ENCODE measurements at places on chromosomes 6 and 20.

DNA sequence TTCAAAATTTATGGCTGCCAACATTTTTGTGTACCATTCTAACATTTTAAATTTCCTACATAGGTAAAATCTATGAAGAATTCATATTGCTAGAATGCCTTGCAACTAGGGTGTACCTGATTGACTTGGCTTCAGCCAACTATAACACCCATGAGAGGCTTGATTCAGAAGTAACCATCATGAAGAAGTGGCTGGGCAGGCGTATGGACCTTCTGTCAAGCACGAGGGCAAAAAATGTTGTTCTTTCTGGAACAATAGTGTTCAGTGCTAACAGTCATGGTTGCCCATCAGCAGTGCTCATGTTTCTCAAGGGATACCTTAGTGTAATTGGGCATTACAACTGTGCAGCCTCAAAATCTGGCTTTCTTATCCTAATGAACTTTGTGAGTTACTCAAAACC lies 42.9 kb downstream of the ID4 start:
- no peak for DNase-seq

GRCh38 chr6:74966712-74967111 lies 239.1 kb downstream of the COL12A1 start:
- no peak for DNase-seq

DNA sequence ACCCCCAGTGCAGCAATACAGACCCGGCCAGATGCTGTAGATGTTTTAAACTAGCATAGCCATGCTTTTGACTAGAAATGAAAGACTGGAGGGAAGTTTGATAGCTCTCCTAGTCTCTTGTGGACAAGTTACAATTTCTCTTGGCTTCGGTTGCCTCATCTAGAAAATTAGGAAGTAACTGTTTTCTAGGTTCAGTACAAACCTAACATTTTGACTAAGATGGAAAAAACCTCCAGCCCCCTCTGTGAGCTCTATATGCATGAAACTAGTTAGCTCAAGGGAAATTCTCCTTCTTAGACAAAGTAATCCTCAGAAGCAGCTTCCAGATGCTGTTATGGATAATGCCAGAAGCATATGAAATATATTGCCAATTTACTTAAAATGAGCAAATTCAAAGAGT lies 86.6 kb downstream of the RNF144B start:
- DNase-seq, result no peak

DNA sequence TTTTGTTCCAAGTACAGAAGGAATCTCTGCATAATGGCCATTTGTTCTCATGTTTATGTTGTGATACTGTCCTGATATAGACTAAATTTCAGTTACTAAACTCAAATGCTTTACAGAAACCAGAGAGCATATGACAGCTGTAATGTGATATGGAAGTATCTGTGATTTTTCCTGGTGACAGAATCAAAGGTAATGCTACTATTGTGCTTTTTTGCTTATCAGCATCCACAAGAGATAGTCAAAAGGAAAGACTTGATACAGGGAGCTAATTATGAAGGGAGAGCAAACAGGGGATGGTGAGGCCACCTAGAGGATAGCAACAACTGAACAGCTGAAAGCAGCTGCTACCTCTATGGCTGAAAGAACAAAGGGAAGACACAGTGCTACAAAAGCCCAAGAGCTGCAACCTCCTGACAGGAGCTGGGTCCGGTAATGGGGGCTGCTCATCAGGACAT lies 181.4 kb downstream of the PHF3 start:
- no peak for DNase-seq

DNA sequence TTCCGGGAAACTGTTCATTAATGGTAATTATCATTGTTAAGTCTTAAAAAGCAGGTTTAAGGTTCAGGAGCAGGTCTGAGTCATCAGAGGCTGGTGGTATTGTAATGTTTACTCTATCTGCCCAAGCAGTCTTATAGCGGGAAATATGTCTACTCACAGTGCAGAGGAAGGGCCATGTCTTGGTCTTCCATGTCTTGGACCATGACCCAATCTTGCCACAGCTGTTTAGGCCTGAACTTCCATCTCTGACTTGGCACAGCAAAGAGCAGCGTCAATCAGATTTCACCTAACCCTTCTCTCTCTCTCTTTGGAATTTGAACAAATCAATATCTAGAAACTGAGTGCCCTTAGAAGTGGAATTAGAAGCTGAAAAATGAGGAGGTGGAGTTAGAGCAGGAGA lies 25.8 kb downstream of the SLC2A12 start:
- DNase-seq, result no peak

DNA sequence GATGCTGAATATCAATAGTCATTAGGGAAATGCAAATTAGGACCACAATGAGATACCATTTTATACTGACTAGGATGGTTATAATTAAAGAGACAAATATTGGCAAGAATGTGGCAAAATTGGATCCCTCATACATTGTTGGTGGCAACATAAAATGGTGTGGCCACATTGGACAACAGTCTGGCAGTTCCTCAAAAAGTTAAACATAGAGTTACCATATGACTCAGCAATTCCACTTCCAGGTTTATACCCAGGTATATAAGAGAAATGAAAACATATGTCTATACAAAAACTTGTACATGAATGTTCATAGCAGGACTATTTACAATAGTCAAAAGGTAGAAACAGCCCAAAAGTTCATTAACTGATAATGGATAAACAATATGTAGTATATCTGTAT lies 2.0 kb upstream of the CRIP3 start:
- no peak for DNase-seq

DNA sequence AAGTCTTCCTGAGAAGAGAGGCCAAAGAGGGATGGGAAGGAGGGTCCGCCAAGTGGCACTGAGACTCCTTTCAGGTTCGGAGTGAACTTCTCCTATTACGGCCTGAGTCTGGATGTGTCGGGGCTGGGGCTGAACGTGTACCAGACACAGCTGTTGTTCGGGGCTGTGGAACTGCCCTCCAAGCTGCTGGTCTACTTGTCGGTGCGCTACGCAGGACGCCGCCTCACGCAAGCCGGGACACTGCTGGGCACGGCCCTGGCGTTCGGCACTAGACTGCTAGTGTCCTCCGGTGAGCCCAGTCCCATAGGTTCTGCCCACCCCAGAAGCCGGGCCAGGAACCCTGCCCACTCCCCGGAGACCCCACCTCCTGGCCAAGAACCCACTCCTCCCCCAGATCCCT lies 4.1 kb downstream of the SLC22A7 start:
- no peak for DNase-seq

GRCh38 chr6:134176264-134176975 lies 124.0 kb upstream of the SLC2A12 start:
- DNase-seq, result peak; percentile 38

DNA sequence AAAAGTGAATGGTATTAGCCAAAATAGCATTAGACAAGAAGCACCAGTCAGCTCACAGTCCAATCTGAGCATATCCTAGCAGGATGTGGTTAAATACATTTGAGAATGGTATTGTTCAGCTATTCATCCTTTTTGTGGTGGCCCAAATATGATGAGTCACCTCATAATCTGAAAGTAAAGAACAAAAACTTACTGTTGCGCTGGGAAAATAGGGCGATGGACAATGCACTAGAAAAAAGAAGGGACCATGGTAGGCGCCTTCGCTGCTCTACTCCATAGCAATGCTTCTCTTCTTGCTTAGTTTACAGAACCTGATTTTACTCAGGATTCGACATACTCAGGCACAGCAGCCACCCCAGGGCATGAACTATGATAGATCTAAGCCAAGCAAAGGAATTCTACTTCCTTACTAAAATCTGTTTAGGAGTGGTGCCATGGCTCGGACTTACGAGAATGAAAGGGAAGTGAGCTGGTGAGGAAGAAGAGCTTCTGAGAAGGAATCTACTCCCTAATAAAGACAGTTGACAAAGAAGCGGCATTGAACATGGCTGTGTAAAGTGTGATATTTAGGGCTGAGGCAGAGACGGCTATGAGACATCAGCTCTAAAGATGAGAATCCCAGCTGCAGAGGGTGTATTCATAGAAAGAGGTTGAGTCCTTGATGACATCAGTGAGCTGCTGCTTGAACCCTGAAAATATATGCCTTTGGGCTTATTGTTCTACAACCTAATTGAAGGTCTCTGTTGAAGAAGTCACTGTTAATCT lies 16.6 kb upstream of the FBXO9 start:
- DNase-seq, result no peak

DNA sequence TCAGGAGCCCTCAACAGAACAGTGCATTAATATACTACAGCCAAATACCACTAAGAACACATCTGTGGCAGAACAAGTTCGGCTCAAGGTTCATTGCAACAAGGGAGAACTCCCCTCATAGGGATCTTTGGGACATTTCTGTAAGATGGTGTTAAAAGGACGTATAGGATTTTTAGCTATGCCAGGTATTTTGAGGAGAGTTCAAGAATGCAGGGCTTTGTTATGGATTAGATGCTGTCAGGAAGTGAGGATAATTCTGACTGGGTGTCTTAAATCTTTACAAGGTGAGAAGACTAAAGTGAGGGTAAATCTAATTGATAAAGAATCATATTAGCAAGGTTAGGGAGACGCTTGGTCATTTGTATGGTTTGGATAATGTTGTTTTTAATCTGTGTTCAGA lies 83.7 kb upstream of the AHI1 start:
- no peak for DNase-seq

DNA sequence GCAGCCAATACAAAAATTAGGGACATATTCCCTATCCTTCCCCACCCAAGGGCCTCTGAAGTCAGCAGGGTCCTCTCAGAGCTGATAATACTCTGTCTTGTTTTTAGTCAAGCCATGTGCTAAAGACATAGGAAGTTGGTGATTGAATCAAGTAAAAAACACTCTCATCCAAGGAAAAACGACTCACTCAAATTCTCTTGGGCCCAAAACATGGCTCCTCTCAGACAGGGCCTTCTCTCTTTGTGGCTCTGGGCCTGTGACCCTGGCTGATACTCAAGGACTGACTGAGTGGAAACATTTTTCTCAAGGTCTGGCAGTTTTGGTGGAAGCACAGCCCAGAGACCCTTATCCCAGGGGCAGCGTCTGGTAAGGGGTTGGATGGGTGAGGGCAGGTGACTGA lies 5.9 kb upstream of the SCML4 start:
- no peak for DNase-seq

DNA sequence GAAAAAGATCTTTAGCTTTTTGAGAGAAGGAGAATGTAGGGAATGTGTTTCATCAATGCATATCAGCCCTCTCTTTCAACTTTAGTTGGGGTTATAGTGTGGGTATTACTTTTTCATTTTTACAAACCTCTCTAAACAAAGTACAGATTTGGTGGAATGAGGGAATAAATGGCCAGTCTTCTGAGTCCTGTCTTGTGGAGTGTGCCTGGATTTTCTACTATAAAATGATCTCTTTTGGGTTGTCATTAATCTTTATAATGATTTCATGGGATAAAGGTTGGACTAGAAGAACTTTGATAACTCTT lies 209.3 kb downstream of the RNF144B start:
- no peak for DNase-seq

DNA sequence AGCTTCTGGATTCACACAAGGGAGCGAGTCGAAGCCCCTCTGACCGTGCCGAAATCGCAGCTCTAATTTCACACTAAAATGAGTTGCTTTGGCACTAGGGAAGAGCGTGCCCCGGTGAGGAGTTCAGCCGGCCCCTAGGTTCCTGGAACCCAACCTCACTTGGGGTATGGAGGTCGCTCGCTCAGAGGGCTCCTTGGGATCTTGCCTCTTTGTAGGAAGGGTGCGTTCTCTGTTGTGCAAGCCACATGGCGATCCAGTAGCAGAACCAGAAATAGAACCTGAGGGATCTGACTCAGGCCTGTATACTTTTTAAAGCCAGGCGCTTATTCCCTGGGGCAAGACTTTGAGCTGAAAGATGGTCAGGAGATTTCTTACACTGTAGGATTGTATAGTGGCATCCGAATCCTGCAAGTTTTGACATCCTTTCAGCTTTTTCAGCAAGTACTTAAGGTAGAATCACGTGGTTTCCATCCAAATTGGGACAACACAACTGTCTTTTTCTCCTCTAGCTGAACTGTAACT lies 861 bp upstream of the RALGAPA2 start:
- DNase-seq, result no peak

- DNase-seq, result no peak
Observed at GRCh38 chr6:104431096-104431495, 428.6 kb downstream of the HACE1 start.

GRCh38 chr6:69887714-69888345 lies 21.5 kb downstream of the COL19A1 start:
- DNase-seq, result no peak

GRCh38 chr6:160167604-160168399 lies 46.2 kb downstream of the SLC22A1 start:
- no peak for DNase-seq

DNA sequence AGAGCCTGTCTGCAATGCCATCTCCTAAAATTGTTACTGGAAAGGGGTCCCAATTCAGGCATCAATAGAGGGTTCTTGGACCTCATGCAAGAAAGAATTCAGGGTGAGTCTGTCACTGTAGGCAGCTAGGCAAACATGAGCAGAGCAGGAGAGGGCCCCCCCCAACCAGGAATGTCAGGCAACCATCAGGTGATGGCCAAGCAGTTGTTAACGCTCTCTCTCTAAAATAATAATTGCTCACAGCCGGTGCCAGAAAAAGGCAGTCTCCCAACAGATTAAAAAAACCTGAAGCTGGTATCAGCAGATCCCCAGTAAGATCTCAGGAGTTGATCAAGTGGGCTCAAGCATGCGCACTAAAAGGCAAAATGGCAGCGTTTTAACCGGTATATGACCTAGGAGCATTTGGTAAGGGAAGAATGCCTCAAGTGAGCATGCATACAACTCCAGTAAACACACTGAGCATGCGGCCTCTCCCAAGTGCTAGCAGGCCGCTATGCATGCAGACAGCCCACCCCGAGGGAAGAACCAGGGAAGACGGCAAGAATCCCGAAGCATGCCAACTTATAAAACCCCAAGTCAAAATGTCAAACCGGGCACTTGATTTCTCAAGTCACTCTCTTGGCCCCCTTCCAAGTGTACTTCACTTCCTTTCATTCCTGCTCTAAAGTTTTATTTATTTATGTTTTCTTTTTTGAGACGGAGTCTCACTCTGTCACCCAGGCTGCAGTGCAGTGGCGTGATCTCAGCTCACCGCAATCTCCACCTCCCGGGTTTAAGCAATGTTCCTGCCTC lies 44.0 kb upstream of the RNGTT start:
- no peak for DNase-seq

All from thoracic aorta (tissue), 2 donors.